Glutamatergic neuron (in vitro differentiated cells): ENCODE measurements at places on chromosomes 1 and 21. TPM values are rescaled to one million over a fixed set of nuclear protein-coding genes. Genes with fewer than 3 reads are reported as not detected.
A peak's percentile ranks its signal among the peaks of the same experiment; 100 is the strongest.

The NPPB gene
- total RNA-seq = not detected

The TMPRSS15 gene
- total RNA-seq = not detected

The ELF3 gene
- 0.96 TPM for total RNA-seq

DNA sequence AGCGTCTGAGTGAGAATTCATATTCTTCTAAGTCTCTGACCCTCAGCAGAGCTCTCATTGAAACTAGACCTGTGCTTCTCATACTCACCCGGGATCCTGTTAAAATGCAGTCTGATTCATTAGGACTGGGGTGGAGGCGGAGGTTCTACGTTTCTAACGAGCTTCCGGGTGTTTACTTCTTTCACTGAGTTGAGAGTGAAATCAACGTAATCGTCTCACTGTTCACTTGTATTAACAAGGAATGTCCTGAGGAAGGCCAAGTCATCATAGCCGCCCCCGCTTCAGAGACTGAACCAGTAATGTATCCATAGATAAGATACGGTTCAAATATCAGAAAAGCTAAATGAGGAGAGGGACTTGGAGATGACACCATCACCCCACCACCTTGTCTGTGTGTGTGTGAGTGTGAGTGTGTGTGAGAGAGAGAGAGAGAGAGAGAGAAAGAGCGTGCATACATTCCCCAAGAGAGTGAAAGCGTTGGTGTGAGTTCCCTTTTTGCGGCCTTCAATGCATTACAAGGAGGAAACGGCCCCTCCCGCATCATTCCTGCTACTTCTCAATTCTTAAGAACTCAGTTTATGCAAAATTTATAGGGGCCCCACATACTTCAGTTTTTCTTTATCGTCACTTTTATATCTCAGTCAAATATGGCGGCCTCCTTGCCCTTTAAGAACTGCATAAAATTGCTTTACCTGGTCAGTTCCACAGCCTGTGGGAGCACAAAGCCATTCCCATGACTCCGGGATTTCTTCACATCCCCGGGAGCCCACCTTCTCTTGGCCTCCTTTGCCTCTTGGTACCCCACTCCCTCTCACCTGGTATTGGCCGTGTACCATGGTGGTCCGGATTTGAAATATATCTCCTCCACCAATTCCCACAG, 19.8 kb downstream of the KMO start:
- no peaks in the 10 kb centered on the region for H3K4me1 ChIP-seq
- H3K36me3 ChIP-seq = no peaks in the 10 kb centered on the region
- H3K27ac ChIP-seq = no peak overlapping the region
- no peak overlapping the region for H3K4me3 ChIP-seq
- DNase-seq = no peak
- H3K27me3 ChIP-seq = no peaks in the 10 kb centered on the region

- H3K27ac ChIP-seq = no peak overlapping the region
- peaks cover 15% of the 10 kb centered on the region for H3K27me3 ChIP-seq
- peak overlapping the region; percentile 91 for H3K4me3 ChIP-seq
- H3K4me1 ChIP-seq = peaks cover 12% of the 10 kb centered on the region
- no peak for DNase-seq
- no peaks in the 10 kb centered on the region for H3K36me3 ChIP-seq
These were observed 1.6 kb upstream of the S1PR1 start for GRCh38 chr1:101235216-101235695.

DNA sequence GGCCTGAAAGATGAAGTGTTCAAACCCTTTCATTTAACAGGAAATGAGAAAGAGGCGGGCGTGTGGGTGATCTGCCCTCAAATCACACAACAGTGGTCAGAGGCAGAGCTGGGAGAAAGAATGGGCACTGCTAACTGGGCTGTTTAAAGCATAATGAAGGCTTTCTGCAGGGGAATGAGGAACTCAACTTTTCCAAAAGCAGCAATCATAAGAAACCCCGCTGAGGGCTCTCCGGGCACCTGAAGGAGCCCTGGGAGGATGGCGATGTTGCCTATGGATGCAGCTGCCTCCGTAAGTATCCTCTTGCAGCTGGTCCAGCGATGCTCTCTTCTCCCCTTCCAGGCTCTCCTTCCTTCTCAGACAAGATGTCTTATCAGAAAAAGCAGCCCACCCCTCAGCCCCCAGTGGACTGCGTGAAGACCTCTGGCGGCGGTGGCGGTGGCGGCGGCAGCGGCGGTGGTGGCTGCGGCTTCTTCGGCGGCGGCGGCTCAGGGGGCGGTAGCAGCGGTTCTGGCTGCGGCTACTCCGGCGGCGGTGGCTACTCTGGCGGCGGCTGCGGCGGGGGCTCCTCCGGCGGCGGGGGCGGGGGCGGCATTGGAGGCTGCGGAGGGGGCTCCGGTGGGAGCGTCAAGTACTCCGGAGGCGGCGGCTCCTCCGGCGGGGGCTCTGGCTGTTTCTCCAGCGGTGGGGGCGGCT, 1.2 kb downstream of the LORICRIN start:
- peaks cover 9% of the 10 kb centered on the region for H3K4me1 ChIP-seq
- H3K27ac ChIP-seq = peak overlapping the region; percentile 18
- H3K4me3 ChIP-seq = peak overlapping the region; percentile 86
- peak; percentile 75 for DNase-seq
- H3K27me3 ChIP-seq = peaks cover 19% of the 10 kb centered on the region
- peaks cover 5% of the 10 kb centered on the region for H3K36me3 ChIP-seq

DNA sequence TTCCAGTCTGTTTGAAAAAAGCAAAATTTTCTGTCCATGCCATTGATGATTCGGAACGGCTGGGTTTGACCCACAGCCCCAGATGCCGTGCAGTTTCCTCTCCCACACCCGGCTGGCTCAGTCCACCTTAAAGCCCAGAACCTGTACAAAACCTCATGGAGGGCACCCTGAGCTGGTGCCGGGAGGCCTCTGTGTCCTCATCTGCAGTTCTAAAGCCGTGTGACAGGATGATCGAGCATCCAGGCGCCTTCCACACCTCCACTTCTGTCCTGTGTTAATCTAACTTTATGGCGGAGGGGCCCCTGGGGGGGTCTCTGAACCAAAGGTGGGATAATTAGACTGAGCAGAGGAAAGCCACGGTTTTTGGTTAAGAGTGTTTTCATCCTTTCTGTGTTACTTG, 49.6 kb downstream of the SLC37A1 start:
- peaks cover 13% of the 10 kb centered on the region for H3K36me3 ChIP-seq
- H3K27ac ChIP-seq = no peak overlapping the region
- H3K4me1 ChIP-seq = peaks cover 26% of the 10 kb centered on the region
